ENCODE measurements at places on chromosomes 13 and 19.
A peak's percentile ranks its signal among the peaks of the same experiment; 100 is the strongest.

DNA sequence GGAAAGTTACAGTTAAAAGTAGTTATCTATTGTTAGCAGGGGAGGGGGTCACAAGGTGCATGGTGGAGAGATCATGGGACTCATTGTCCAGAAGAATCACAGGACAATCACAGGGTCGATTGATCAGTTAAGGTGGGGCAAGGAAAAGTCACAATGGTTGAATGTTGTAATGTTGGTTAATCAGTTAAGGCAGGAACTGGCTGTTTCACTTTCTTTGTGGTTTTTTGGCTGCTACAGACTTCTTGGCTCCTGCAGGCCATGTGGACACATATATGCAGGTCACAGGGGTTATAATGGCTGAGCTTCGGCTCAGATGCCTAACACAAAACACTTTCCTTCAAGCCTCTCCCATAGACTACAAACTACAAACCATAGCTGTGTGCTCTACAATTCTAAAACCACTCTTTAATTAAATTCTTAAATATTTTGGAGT lies 6.9 kb upstream of the ZNF431 start:
- DNase-seq = no peak

DNA sequence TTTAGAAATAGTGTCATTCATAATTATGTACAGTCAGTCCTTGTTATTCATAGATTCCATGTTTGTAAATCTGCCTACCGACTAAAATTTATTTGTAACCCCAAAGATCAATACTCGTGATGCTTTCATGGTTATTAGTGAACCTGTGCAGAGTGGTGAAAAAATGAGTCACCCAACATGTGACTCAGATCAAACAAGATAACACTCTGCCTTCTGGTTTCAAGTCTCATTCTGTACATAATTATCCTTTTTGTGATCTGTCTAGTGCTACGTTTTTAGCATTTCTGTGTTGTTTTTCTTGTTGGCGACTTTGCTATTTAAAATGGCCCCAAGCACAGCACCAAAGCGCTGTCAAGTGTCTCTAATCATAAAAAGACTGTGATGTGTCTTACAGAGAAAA lies 274.7 kb downstream of the SUCLA2 start:
- no peak for DNase-seq

- DNase-seq = no peak
These were observed 243.1 kb upstream of the NBEA start for GRCh38 chr13:34698945-34699344.

- no peak for DNase-seq
These were observed 10.3 kb downstream of the CYP2B6 start for GRCh38 chr19:41001243-41001971.

GRCh38 chr13:112833551-112834257 lies 135.3 kb upstream of the MCF2L start:
- DNase-seq = no peak

GRCh38 chr13:30857636-30858035 lies 48.4 kb upstream of the MEDAG start:
- no peak for DNase-seq

DNA sequence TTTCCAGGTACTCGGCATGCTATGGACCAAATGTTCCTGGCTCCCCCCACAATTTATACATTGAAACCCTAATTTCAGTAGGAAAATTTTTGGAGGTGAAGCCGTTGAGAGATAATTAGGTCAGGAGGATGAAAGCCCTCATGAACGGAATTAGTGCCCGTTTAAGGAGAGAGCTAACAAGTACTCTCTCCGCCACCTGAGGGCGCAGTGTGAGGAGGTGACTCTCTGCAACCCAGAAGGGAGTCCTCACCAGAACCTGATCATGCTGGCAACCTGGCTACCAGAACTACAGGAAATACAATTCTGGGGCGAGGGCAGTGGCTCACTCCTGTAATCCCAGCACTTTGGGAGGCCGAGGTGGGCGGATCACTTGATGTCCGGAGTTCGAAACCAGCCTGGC lies 397.8 kb downstream of the SLITRK5 start:
- DNase-seq = no peak

- no peak for DNase-seq
These were observed 636.1 kb upstream of the GPC6 start for GRCh38 chr13:92590503-92590908.

DNA sequence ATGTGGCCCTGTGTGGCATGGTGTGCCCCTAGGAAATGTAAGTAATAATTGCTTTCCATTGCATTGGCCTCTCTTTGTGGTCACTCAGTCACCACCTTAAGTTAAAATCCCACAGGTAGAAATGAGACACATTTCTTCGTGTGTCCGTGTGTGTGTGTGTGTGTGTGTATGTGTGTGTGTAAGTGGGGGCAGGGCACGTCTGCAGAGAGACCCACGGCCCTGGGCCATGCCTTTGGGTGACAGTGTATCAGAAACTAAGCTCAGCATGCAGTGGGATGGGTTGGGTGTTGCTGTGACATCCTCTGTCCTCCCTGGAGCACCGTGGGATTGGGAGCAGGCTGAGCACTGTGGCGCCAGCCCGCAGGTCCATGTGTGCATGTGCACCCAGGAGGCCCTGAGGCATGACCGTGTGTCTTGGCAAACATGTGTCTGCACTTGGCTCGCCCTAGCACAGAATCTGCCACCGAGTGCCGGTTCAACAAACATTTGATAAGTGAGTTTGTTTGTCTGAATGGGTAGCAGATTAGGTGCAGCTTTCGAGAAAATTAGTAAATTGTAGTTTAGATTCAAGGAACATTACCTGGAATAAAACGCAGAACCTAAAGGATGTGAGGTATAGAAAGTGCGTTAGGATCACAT lies 91.8 kb downstream of the WTIP start:
- DNase-seq = no peak

DNA sequence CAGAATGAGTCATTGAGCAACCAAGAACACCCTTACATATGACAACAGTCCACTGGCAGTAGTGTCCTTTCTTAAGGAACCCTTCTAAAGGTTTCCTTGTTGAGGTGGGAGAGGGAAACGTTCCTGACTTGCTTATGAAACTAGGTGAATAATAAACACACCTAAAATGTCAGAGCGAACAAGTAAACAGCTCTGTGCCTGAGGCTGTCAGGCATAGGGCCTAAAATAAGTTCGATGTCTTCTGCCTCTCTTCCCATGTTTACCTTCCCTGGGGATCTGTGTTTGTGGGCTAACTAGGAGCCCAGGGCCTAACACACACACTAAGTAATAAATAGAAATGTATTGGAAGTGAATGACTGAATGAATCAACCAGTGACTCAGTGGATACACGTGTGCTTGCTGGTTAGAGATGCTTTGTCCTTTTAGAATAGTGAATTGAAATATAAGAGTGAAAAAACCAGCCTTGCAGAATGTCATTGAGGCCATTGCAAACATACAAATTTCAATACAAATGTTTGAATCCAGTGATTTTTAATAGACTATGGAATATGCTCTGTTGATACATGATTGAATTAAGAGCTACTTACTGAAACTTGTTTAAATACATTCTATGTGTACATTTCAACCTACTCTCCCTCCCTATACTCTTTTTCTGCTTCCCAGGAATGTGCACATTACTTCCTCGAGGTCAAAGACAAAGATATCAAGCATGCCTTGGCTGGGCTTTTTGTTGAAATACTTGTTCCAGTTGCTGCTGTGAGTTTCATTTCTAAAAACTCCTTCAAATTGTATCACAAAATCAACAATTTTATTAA lies 102.9 kb downstream of the FRY start:
- no peak for DNase-seq

DNA sequence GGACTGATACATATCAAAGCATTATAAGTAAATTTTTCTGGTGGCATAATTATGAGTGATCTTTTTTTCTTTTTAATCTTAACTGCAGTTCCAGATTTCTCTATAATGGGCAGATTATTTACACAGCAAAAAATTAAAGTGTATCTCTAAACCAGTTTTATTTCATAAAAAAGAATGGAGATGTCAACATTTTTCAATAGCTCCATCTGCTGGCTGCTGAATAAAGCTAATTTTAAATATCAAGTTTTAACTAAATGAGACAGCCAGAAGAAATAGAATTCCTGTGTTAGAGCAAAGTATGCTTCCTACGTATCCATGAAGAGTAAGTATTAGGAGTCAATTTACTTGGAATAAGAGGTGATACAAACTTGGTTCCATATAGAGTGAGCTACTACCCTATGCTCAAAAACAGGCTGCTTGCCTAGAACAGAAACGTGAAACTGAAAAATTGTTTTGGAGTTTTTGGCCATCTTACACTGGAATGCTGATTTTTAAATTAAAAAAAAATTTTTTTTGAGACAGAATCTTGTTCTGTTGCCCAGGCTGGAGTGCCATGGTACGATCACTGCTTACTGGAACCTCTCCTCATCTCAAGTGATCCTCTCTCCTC lies 5.0 kb upstream of the PDS5B start:
- DNase-seq = no peak

DNA sequence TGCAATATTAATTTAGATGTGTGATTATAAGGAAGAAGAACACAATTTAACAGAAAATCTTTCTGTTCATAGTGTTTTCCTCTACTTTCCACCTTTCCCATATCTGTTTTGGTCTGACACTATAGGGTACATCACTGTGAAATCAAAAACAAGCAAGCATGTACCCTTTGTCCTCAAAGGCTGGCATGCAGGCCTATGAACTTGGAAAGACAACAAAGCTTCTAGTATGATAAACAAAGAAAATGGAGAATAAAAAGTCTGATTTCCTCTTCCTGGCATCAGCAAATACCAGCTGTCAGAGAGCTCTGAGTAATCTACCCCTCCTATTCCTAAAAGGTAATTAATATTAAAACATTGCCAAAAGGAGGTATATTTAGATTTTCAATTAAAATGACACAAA lies 5.6 kb upstream of the NEK3 start:
- DNase-seq = no peak

DNA sequence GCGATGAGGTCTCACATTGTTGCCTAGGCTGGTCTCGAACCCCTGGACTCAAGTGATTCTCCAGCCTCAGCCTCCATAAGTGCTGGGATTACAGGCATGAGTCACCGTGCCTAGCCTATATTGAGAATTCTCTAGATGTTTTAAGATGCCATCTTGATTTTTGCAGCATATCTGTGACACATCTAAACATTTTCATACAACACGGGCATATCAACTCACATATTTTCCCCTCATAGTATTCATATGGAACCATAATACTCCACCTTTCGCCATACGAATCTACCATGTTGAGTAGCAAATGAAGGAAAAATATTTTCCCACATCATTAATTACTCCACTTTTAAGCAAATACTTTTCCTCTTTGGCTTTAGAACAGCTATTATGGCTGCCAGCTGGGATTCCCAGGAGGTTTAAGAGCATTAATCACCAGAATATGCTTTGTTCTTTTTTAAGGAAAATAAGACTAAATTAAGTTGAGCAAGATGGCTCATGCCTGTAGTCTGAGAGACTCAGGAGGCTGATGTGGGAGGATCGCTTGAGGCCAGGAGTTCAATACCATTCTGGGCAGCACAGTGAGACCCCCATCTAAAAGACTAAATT lies 56.9 kb upstream of the GTF2F2 start:
- no peak for DNase-seq

DNA sequence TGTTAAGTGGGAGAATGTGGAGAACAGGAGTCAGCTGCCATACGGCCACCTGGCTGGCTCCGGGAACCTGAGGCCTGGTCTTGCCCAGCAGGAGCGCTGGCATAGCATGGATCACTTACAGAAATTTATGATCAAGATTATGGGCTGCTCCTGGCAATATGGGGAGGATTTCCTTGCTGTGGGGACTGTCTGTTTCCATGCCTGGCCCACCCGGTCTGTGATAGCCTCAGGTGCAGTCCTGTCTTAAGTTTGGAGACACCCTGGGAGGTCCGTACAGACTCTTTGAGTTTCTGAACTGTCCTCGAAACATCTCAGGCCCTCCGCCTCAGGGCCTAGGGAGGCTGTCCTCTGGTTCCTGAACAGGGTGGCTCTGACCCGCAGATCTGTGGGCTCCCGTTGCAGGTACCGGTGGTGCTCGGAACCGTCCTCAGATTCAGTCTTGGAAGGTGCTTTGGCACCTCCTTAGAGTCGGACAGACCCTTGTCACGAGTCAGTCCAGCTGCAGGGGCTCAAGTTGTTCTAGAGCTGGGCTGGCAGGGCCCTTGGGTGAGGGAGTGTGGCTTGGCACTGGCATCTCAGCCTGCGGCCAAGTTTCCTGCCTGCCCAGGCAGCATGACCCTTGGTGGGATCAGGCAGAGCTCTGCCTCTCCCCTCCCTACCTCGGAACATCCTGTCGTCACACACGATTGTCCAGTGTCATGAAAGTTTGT lies 4.9 kb downstream of the TFDP1 start:
- DNase-seq = peak; percentile 2

- DNase-seq = no peak
These were observed 69.1 kb downstream of the ARHGEF18 start for GRCh38 chr19:7417671-7418324.

GRCh38 chr13:34431827-34432581 lies 510.1 kb upstream of the NBEA start:
- DNase-seq = no peak

DNA sequence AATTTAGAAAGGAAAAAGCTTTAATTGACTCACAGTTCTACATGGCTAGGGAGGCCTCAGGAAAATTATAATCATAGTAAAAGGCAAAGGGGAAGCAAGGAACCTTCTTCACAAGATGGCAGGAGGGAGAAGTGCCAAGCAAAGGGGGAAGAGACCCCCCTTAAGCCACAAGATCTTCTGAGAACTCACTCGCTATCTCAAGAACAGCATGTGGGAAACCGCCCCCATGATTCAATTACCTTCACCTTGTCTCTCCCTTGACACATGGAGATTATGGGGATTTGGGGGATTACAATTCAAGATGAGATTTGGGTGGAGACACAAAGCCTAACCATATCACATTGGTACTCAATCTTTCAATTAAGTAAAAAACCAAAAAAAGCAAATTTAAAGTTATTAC lies 1778.7 kb upstream of the MIR17HG start:
- no peak for DNase-seq

- no peak for DNase-seq
These were observed 65.0 kb upstream of the TRPC4 start for GRCh38 chr13:37934339-37935191.

- no peak for DNase-seq
These were observed 86.3 kb downstream of the LRCH1 start for GRCh38 chr13:46639033-46639981.

DNA sequence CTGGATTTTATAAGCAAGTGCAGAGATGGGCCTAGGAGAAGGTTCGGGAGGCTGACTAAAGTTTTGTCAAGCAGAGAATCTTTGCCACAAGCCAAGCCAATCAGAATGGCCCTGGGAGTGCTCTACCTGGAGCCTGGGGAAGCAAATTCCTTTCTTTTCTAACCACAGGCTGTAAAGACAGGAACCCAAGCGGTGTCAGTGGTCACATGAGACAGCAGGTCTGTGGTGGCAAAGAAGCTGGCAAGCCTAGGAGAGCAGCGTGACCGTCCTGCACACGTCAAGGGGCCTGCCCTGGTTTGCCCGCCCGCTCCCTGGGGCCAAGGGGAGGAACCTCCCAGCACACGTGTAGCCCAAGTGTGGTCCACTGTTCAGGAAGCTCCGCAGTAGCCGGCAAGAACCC lies 90.8 kb downstream of the IPO5 start:
- no peak for DNase-seq

GRCh38 chr13:29196409-29197074 lies 376.4 kb downstream of the MTUS2 start:
- no peak for DNase-seq

Data from transverse colon (tissue), 4 donors.